ENCODE measurements at places on chromosomes 11 and 22. TPM values are rescaled to one million over a fixed set of nuclear protein-coding genes. Genes with fewer than 3 reads are reported as not detected.

- peak; percentile 16 for DNase-seq
These were observed 46.6 kb upstream of the TCF20 start for GRCh38 chr22:42317008-42317407.

The DEPDC7 gene
- 13.8 TPM for total RNA-seq

GRCh38 chr11:92662601-92663360 is 306.7 kb upstream of the MTNR1B start:
- DNase-seq: no peak

DNA sequence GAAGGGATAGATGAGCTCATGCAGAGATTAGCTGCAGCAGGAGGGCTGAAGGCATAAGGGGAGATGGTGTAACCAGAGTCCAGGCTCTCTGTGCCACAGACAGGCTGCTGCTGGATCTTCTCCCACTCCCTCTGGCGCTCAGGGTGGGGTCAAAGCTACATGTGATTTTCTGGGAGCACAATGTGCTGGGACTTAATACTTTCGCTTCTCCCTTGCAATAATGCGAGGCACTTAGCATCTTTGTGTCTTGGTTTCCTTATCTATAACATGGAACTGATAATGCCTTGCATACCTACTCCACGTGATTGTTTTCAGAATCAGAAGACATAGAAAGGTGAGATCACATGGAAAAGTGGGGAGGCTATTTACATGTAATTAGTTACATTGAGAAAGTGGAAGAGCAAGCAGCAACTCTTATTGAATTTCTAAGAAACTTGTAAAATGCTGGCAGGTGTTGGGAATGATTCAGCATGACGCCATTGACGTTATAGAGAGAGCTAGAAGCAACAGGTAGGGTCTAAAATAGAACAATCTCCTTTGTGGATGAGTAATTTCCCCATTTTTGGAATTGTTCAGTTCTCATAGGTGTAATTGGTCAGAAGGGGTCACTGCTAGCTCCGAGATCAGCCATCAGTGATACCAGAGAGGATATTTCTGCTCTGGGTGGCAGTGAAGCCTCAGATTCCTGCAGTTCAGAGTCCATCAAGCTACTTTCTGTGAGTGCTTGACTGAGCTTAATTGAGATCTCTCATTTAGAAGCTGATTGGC is 8.2 kb upstream of the OR9I1 start:
- no peak for DNase-seq

The HMOX1 gene
- total RNA-seq: 17.3 TPM
